Left cardiac atrium (tissue), 4 donors: ENCODE measurements at places on chromosomes 1 and 21.

GRCh38 chr1:234543442-234544086, 64.6 kb upstream of the TARBP1 start:
- DNase-seq, result peak; percentile 52

GRCh38 chr1:2585318-2586092, 1.1 kb upstream of the PRXL2B start:
- DNase-seq, result peak; percentile 75

- DNase-seq, result no peak
Measured at GRCh38 chr21:37153935-37154350, 80.9 kb downstream of the TTC3 start.

- DNase-seq, result peak; percentile 38
Measured at GRCh38 chr1:164382384-164382783, 176.6 kb upstream of the PBX1 start.

DNA sequence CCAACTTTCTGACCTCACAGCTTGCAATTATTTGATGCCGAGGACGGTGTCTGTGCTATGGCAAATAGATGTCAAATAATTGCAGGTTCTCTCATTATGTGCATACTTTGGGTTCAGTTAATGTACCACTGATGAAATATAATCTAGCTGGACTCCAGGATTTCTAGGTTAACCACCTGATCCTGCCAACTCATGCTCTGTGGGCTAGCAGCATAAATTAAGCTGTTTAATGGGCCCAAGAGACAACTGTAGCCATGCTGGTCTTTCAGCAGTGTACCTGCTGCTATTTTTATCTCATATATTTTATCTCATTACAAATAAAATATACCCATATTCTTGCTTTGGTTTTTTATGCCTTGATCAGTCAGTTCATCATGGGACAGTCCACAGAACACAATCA, 43.3 kb upstream of the HP1BP3 start:
- DNase-seq, result no peak

DNA sequence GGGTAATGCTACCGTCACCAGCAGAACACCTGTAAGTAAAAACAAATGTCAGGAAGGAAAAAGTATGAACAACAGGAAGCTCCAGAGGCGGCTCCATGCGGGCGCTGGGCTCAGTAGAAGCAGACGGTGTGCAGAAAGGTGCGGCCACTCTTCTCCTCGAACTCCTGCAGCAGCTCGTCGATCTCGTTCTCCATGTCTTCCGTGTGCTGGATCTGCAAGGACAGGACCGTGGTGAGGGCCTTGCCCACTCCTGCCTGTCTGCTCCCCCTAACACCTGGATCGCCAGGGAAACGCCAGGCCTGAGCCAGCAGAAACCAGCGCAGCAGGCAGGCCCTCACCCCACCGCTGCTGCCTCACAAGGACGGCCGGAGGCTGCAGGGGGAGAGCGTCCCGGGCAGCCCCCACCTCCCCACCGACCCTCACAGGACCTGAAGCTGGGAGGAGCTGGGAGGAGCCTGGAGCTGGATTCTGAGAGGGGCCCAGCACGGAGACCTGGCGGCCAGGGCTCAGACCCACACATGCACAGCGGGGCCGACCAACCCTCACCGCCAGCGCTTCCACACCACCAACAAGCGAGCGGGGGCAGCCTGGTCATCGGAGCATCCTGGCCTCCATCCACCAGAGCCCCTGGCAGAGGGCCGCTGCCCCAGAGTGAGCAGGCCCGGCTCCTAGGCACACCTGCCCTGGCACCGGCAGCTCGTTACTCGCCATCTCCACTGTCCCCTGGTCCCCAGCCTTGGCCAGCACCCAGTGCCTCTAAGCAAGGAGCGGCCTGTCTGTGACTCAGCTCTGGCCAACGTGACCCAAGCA, 1.7 kb upstream of the TMEM240 start:
- DNase-seq, result no peak

DNA sequence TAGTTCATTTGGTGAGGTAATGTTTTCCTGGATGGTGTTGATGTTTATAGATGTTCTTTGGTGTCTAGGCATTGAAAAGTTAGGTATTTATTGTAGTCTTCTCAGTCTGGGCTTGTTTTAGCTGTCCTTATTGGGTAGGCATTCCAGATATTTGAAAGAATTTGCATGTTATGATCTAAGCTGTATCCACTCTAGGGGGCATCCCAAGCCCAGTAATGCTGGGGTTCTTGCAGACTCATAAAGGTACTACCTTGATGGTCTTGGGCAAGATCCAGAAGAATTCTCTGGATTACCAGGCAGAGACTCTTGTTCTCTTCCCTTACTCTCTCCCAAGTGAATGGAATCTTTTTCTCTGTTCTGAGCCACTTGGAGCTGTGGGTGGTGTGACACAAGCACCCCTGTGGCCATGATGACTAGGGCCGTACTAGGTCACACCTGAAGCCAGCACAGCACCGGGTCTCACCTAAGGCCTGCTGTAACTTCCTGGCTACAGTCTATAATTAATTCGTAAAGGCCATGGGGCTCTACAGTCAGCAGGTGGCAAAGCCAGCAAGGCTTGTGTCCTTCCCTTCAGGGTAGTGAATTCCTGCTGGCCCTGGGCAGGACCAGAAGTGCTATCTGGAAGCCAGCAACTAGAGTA, 74.8 kb upstream of the PDE4B start:
- DNase-seq, result no peak

GRCh38 chr1:34682452-34683223, 72.2 kb upstream of the GJB5 start:
- no peak for DNase-seq

DNA sequence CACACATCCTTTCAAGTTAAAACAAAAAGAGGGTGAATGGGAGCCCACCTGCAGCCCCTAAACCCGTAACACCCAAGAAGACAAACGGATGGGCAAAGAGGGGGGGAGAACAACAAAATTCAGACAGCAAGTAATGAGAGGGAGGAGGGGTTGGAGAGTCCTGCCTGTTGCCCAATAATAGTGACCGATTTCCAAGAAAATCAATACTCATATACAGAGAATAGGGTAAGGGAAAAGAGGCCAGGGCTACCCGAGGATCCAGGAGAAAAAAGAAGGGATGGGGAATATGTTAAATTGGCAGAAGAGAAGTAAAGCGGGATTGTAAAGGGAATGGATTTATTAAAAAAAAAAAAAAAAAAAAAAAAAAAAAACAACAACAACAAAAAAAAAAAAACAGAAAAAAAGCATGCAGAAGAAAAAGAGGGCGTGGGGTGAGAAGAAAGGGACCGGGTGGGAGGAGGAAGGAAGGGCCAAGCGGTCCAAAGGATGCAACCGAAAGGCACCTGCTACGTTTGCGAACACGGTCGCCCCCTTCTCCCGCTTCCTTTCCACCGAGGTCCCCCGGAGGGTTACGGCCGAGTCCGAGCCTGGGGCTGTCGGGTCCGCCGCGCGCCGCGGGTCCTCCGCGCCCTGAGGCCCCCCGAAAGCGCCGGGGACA, 930 bp downstream of the SLC30A10 start:
- DNase-seq, result no peak

GRCh38 chr1:17729909-17730308, 25.2 kb upstream of the ACTL8 start:
- DNase-seq, result no peak

- no peak for DNase-seq
Measured at GRCh38 chr1:1083416-1084371, 9.6 kb upstream of the RNF223 start.

- DNase-seq, result no peak
Measured at GRCh38 chr1:91884459-91885212, 1.3 kb downstream of the TGFBR3 start.

DNA sequence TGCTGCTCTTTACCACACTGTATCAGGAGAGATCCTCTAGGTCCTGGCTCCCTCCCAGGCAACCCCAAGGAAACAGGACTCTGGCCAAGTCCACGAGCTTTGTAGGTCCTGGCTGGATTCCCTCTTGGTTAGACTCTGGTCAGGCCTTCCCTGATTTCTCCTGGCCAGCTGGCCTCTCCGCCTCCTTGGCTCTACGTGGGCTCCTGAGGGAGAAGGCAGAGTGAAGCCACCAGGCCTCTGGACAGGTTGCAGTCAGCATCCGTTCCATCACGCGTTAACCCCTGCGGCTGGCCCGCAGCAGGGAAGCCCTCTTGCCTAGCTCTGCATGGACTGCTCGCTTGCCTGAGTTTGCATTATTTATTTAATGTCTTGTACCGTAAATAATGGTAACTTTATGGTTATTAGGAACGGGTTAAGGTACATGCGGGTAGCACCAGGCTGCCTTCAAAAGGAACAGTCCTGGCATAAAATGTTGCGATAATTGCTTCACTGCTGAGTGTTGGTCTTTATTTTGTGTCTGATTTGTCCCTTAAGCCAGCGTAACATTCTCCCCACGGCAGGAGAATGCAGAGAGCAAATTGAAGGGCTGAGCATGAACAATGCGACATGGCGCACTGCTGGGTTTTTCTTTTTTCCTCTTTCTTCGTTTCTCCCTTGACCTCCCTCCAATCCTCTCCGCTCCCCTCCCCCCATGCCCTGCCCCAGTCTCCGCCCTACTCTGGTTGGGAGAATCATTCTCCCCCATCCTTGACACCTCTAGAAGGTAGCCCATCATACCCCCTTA, 100.3 kb downstream of the RNF220 start:
- no peak for DNase-seq

DNA sequence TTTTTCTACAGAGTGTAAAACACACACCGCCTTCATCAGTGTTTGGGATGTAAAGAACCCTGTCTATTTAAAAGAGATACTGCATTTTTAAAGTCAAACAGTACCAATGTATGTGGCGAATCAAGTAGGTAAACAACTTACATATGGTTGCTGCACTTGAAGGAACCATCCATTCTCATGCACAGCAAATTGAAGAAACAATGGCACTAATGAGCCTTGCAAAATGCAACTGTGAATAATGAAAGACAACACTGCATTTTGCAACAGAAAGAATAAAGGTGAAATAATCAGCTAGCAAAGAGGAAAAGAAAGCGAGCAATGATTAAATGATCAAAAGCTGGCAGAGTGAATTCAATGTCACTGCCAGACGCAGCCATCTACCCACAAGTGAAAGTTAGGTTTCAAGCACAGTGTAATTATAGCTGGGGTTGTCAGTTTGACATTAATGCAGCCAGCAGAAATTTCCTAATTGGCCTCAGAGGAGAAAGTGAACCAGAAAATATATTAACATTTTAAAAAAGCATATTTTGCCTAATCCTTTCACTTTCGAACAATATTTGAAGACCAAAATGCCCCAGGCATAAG, 10.9 kb upstream of the BARHL2 start:
- DNase-seq, result no peak

DNA sequence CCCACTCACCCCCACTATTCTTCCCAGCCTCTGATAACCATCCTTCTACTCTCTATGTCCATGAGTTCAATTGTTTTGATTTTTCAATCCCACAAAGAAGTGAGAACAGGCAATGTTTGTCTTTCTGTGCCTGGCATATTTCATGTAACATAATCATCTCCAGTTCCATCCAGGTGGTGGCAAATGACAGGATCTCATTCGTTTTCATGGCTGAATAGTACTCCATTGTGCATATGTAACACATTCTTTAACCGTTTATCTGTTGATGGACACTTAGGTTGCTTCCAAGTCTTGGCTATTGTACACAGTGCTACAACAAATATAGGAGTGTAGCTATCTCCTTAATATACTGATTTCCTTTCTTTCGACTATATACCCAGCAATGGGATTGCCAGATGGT, 169.3 kb upstream of the NFIA start:
- no peak for DNase-seq

DNA sequence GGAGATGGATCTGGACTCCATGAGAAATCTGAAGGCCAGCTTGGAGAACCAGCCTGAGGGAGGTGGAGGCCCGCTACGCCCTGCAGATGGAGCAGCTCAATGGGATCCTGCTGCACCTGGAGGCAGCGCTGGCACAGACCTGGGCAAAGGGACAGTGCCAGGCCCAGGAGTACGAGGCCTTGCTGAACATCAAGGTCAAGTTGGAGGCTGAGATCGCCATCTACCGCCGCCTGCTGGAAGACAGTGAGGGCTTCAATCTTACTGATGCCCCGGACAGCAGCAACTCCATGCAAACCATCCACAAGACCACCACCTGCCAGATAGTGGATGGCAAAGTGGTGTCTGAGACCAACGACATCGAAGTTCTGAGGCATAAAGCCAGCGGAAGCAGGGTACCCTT, 601.5 kb upstream of the ZP4 start:
- DNase-seq, result no peak
